HuH-7 (cell line): ENCODE measurements at places on chromosomes 12 and 14.
A peak's percentile ranks its signal among the peaks of the same experiment; 100 is the strongest.

DNA sequence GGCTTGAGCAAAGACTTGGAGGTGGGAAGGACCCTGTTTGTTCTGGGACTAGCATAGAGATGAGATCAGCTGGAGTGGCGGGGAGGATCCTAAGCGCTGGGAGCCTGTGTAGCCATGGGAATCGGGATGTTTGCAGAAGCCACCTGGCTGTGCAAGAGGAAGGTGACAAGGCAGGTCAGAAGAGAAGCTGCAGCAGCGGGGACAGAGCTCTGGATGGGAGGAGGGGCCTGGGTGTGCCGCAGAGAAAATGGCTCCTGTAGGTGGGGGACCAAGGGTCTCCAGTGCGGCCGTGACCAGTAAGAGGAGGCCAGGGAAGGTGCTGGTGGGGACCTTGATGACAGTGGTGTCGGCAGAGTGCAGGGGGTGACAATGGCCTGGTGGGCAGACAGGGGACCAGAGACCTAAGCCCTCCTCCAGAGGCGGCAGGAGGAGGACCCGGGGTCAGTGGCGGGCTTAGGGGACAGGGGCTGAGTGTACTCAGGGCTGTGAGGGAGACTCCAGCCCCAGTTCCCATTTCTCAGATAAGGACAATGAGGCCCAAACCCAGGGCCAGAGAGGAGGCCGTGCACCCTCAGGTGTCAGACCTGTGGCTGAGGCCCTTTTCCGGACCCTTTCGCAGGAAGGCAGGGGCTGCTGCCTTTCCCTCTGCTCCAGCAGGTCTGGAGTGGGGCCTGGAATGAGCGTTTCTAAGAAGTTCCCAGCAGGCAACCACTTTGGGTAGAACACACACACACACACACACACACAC is 206.6 kb upstream of the RTL1 start:
- no peak for DNase-seq

GRCh38 chr12:129494260-129494659 is 409.6 kb downstream of the TMEM132D start:
- no peak for DNase-seq

- DNase-seq, result no peak
Measured at GRCh38 chr14:54331516-54331915, 65.3 kb upstream of the CDKN3 start.

DNA sequence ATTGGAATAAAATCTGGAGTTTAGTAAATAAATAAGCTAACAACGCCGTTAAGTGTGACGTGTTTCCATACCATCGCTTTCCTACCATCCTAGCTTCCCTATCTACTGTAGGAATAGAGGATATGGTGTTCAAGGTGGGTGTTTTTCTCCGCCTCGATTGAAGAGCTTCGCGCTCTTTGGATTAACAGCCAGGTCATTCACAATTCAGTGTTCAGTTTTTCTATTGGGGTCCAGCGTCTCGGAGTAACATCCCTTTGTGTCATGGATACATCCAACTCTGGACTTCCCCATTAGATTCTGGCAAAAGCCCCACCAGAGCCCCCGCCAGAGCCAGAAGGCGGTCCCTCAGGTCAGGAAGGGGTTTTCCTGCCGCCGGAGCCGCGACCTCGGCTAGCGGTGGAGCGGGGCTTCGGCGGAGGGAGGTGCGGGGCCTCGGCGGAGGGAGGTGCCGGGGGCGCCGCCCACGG is 1.2 kb upstream of the SRGAP1 start:
- peak; percentile 17 for DNase-seq

- DNase-seq, result no peak
Measured at GRCh38 chr14:102055181-102055901, 31.5 kb downstream of the HSP90AA1 start.

DNA sequence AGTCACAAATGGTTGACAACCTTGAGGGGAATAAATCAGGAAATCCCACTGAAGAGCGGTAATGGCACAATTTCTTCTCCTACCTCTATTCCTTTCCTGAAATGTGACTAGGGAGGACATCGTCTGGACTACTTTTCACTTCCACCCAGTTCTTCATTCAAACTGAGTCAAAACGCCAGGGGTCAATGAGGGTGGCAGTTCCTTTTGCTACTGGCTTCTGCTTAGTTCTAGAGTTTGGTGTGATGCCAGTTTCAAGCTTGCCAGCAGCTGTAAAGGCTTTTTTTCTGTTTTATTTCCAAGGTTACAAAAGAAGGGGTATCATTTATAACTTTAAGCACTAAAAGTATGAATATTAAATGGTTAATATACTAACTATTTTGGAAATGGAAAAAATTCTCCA is 286.5 kb downstream of the SOX5 start:
- DNase-seq, result no peak

DNA sequence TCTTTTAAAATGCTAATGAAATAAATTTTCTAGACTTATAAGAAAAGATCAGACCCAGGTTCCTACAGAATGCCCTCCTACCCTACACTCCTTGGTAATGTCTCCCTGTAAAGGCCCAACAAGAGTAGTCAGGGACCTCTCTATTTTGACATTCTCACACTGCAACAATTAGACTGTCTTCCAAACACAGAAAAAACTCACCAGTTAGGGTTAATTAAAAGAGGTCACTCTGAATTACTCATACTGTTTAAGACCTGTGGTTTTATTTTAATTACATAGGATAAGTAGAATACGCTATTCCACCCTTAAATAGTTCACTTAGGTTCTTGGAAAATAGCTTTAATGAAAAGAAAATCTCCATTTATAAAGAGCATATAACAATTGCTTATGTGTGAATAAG is 142.4 kb downstream of the ITPR2 start:
- no peak for DNase-seq

GRCh38 chr14:30002859-30003258 is 75.2 kb upstream of the PRKD1 start:
- DNase-seq, result no peak

DNA sequence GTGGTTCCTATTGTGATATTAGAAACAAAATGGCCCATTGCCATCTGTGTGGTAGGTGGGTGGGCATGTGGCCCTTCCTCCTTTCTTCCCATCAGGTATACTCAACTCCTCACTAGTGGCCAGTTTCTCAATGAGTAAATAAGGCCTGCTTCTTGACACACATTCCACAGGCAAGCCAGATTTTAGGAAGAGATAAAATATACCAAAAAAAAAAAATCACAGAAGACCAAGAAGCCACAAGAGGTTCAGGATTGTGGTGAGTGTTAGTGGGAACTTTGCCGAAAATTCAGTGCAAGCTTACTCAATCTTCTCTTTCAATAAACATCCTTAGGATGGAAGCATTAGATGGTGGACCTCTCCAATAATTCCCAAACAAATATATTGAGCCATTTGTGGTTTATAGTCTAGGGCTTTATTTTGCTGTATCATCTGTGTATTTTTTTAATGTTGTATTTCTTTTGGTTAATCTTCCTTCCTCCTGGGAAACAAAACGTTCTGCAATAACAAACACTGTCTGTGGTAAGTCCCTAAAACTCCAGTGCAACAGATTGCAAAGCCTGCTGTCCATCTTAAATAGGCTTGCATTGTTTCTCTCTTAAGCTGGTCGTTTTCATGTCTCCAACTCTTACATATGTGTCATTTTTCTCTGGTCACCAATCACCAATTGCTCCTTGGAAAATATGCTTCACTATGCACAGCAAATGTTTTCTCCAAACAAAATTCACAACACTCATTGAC is 289.9 kb upstream of the KITLG start:
- no peak for DNase-seq
